ENCODE measurements at places on chromosomes 4 and X.
A peak's percentile ranks its signal among the peaks of the same experiment; 100 is the strongest.

- DNase-seq: no peak
Observed at GRCh38 chr4:152255437-152255836, 280.5 kb downstream of the FBXW7 start.

DNA sequence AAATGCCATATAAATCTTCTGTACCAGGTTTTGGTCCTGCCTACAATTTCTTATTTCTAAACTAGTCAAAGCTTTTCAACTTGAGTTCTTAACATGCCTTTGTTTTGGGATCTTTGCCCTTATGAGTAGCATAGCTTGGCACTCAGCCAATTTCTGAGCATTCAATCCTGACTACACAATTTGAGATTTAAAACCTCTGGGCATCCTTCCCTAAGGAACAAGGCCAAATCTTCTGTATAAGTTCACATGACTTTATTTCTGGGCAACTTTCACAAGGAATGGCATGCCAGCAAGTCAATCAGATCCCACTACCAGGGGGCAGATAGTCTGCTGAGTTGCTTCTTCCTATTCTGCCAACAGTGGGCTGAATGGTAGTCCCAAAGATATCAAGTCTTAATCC is 254.2 kb downstream of the ADAMTS3 start:
- no peak for DNase-seq

DNA sequence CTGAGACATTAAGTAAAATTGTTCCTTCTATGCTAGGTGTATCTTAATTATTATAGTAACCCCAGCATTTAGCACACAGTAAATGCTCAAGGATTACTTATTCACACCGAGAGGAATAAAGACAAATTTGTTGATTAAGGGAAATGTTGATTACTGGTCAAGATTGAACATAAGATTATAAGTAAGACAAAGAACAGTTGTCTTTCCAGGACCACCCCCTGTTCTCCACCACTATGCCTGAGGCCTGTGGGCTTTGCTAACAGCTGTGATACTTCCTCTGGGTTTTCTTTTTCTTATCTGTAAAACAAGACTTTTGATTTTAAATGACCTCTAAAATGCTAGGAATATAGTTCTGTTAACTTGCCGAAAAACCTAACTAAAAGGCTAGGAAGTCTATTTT is 128.0 kb downstream of the DCLK2 start:
- DNase-seq: no peak

DNA sequence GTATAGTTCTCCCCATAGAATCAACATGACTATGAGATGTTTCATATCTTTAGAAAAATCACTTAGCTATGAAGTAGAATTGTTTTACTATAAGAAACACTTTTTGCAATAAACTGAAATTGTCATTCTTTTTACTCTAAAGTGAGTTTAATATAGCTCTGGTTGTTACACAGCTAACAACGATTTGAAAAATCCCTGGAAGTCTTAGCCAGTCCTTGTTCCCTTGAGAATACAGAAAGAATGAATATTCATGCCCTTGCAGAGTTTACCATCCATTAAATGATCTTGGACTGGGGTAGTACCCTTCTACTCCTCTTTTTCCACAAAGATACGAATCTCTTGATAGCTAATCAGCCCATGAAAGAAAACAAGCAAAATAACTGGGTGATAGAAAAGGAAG is 141.8 kb downstream of the JADE1 start:
- no peak for DNase-seq

GRCh38 chr4:55931833-55932232 is 16.9 kb upstream of the CEP135 start:
- no peak for DNase-seq

- DNase-seq: no peak
Observed at GRCh38 chr4:4394644-4395043, 7.7 kb downstream of the NSG1 start.

DNA sequence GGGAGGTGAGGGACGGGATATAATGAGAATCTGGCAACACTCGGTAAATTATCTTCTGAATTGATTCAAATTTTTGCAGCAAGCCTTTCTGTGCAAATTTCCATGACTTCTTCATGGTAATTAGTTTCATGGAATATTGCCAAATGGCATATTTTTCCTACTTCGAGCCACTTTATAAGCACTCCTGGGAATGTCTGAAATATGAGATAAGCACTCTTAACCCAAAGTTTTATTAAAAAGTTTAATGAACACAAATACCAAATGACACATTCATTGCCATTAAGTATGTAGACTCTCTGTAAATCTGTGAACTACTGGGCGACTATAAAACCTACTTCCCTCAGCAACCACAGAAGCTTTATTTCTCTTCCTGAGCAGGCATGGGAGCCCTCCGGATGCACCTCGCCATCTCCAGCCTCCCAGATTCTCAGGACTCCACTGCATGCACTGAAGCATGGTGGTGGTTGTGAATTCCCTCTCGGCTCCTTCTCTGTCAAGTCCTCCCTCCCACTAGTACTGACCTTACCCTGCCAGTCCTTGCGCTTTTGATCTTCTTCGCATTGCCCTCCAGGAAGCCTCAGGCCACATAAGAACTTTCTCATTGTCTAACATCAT is 154.4 kb upstream of the RPL34 start:
- no peak for DNase-seq

GRCh38 chr4:152900395-152900794 is 35.7 kb upstream of the FHDC1 start:
- DNase-seq: no peak

DNA sequence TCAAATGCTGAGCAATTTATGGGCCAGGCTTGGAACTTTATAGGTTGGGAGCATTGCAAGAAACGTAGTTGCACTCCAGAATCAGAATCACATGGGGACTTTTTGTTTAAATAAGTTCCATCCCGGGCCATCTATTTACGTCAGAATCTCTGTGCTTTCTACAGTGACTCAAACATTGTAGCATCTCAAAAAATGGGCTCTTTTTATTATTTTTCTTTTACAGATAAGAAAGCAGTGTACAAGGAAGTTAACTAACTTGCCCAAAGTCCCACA is 10.2 kb downstream of the CC2D2A start:
- no peak for DNase-seq

GRCh38 chr4:52658641-52659000 is 480 bp downstream of the USP46 start:
- no peak for DNase-seq

DNA sequence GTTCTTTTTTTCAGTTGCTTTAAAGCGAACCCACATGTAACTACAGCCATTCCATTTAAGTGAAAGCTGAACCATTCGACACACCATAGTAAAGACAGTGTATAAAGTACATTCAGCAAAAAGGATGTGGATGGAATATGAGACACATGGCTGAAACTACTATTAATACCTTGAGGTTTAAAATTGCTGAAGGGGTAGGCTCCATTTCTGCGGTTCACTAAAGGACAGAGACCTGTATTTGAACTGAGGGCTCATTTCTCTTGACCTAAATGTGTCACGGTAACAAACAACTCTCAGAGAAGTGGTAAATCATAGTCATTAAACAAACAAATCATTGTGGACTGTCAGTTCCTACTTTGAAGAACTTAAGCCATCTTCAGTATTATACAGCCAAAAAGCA is 1085.6 kb upstream of the TENM3 start:
- DNase-seq: no peak

GRCh38 chr4:705278-706082 is at the start of gene PCGF3:
Gene PCGF3, plus strand, starts transcription at chr4:705832. Its CDS starts 27,849 bp downstream, at chr4:733681.
- DNase-seq: peak; percentile 59

DNA sequence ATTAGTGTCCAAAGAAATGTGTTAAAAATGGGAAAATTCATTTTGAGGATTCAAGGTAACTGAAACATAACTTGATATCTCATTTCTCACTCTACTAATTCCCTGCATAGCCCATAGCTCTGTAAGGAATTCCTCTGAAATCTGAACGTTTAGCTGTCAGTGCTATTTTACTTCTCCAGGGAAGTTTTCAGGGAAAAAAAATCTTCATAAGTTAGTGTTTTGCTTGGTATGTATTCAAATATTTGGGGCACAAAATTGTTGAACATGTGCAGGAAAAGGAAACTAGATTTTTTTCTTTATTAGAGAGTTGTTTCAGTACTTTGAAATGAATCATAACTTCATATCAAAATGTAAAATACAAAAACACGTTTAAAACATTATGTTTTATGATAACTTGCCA is 891.4 kb downstream of the CENPC start:
- DNase-seq: no peak

DNA sequence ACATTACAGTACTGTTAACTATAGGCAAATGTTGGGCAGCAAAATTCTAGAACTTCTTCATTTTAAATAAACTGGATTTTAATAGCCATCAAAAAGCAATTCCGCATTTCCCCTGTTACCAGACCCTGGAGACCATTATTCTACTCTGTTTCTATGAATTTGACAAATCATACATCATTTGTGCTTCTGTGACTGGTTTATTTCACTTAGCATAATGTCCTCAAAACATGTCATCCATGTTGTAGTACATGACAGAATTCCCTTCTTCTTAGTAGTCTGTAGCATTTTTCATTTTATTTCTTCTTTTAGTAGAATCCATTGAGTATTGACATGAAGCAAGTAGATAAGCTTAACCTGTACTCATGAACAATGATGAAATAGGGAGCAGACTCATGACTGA is 59.4 kb upstream of the PPP4R3C start:
- no peak for DNase-seq

DNA sequence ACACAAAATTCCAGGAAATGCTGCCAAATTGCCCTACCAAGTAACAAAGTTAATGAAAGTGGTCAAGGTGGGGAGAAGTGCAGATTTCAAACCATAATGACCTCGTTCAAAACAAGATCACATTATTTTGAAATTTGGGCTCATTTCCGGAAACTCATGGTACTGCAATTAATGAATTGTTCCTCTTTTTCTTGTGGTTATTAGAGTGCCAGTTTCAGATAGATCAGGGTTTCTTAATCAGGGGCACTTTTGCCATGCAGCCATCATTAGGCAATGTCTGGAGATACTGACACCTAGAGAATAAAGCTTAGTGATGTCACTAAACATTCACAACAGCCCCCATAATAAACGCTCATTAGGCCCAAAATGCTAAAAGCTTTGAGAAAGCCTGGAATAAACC is 381.5 kb upstream of the GALNT7 start:
- DNase-seq: no peak

GRCh38 chr4:127015667-127016117 is 617.1 kb upstream of the INTU start:
- no peak for DNase-seq

DNA sequence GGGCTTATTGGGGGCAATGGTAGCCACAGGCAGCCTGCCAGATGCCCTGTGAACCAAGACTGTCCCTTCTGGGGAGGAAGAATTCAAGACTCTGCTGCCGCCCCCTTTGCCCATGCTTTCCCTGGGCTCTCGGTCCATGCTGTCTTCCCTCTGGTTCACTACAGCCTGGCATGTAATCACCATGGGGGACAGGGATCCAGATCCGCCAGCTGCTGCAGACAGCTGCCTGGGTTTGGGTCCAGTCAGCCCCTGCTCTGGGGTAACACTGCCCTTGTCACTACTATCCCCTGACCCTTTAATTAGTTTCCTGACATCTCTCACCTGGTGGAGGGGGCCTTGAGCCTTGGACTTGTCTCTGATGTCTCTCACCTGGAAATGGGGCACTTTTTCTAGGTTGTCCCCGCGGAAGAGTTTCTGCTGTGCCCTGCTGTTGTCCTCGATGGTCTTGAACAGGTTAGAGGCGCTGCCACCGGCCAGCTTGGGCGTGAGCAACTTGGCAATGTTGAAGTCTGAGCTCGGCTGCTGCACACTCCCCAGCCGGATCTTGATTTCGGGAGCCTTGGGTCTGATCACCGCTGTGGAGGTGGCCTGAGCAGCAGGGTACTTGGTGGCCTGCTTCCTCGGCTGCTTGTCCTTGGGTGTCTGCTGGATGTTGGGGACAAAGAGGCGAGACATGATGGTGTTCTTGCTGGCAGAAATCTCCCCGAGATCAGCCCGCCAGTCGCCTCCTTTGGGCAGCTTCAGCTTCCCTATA is 6.4 kb downstream of the C4orf54 start:
- no peak for DNase-seq

DNA sequence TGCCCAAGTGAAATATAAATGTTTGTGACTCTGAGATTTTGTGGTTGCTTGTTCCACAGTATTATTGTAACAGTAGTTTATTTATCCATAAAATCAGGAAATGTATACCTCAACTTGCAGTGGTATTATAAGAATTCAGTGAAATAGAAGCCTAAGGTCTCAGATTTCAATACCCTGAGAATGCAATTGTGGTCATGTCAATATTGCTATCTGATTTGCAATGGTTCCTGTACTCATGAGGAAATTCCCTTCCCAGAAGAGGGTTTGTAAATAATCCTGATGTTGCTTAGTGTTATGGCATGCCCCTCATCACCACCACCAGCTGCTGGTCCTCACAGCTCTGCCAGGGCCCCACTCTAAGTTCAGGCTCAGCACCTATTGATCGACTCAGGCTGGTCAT is 67.8 kb downstream of the SLC34A2 start:
- DNase-seq: no peak

GRCh38 chr4:140829825-140830224 is 73.6 kb upstream of the TBC1D9 start:
- DNase-seq: no peak

DNA sequence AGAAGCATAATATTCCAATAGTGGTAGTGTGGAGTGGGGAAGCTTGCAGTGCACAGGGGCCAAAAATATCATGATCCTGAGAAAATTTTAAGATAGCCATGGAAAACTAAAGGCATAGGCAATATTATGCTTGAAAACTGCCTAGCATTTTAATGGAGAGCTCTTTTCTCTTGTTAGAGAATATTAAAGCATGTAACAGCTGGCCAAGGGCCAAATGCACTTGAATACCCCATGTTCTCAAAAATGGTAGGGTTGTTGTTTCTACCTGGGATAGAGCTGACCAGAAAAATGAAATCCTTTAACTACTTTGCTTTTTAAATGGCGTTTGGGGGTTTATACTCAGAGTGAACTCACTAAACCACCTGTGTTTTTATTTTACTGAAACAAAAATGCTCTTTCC is 739.6 kb upstream of the SLIT2 start:
- no peak for DNase-seq

GRCh38 chr4:123750044-123750443 is 353.4 kb downstream of the SPRY1 start:
- DNase-seq: no peak

DNA sequence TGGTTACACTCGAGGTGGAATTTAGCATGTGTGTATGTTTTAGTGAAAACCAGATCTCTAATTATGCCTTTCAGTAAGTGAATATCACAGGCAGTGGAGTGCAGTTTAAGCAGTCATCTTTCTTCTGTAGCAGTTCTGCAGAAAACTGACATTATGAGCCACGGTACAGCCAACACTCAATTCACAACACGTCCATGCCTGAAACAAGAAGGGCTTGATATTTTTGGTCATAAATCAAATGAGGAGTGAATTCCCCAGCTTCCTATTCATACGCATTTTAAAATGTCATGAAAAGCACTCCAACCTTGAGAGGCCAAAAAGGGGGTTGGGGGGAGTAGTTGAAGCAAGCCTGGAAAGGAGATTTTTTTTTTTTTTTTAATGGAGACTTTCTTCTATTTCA is 316.7 kb downstream of the ARHGAP10 start:
- DNase-seq: no peak

DNA sequence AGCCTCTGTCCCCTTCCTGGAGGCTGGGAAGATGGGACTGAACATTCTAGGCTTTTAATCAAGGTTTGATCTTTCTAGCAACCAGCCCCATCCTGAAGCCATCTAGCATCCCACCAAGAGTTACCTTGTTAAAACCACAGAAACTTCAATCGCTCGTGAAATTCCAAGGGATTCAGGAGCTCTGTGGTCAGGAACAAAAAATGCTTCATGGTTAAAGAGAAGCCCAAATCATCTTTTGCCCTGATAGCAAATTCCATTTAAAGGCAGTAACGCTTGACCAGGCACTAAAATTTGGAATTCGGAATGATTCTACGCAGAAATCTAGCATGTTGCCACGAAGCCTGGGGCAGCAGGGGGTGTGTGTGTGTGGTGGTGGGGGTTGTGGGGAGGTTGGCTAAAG is 47.8 kb downstream of the CASP6 start:
- DNase-seq: no peak

GRCh38 chr4:113809311-113809710 is 47.8 kb upstream of the CAMK2D start:
- DNase-seq: no peak

Data from cerebellar nuclear complex (tissue), 1 donor.